ENCODE measurements at places on chromosomes 12 and 14.

GRCh38 chr14:90520326-90520725, 123.5 kb downstream of the CALM1 start:
- DNase-seq: no peak

DNA sequence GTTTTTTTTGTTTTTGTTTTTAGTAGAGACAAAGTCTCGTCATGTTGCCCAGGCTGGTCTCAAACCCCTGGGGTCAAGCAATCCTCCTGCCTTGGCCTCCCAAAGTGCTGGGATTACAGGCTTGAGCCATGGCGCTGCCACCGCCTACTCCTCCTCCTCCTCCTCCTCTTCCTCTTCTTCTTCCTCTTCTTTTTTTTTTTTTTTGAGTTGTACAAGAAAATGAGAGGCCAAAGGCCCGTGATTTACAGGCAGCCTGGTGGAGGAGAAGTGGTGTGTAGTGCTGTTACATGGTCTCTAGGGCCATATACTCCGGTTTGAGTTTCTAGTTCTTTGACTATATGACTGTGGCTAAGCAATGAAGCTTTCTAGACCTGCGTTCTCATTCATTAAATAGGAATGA, 29.6 kb upstream of the SPPL3 start:
- DNase-seq: no peak

DNA sequence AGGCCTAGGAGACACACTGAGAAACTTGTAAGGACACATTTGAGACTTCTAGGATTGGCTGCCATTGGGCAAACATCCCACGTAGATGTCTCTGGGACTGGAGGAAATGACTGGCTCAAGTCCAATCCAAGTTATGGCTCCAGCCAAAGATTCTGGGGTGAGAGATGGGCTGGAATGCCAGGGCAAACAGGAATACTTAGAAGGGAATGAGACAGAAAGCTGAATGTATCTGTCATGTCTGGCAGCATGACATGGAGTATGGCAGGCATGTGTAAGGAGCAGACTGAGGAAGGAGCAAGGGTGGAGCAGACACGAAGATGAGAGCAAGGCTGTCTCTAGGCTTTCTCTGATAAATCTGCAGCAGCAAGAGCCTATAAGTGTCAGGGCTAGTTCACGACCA, 209.2 kb downstream of the PHLDA1 start:
- DNase-seq: no peak

- no peak for DNase-seq
These were observed 186.5 kb downstream of the KCNA5 start for GRCh38 chr12:5230156-5230555.

- no peak for DNase-seq
These were observed 30.8 kb upstream of the BDKRB2 start for GRCh38 chr14:96173636-96174475.

GRCh38 chr14:96297997-96298515, 42.0 kb downstream of the BDKRB1 start:
- DNase-seq: no peak

- DNase-seq: no peak
These were observed 361.4 kb downstream of the CACNA1C start for GRCh38 chr12:2413999-2414792.

GRCh38 chr14:77970646-77971045, 170.7 kb downstream of the ADCK1 start:
- DNase-seq: no peak

DNA sequence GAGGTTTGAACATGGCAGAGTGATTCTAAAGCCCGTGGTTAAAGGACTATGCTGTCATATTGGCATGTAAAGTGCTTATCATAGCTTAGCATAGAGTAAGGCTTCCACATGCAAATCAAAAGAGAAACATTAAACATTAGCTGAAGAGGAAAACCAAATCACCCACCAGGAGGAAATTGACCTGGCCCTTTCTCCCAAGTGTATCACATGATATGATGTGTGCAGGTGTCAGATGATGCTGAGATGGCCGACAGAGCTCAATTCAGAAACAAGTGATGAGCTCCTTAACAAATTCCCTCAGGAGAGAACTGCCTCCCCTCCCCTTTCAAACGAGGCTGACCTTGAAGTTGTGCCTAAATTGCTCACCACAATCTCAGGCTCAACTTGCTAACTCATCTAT, 217.1 kb upstream of the BTG1 start:
- peak; percentile 14 for DNase-seq

DNA sequence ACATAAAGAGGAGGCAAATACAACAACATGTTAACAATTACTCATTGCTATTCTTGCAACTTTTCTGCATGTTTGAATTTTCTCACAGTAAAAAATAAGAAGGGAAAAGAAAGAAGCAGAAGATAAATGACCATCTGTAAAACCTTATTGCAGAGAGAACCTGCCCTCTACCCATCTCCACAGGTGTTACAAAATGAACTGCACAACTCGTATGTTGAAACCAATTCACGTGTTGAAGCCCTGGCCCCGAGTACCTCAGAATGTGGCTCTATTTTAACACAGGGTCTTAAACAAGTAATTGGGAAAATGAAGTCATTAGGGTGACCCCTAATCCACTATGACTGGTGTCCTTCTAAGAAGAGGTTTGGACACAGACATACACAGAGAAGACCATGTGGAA, 39.5 kb downstream of the FOXN3 start:
- no peak for DNase-seq

- no peak for DNase-seq
These were observed 118.8 kb downstream of the SCARB1 start for GRCh38 chr12:124744659-124745464.

DNA sequence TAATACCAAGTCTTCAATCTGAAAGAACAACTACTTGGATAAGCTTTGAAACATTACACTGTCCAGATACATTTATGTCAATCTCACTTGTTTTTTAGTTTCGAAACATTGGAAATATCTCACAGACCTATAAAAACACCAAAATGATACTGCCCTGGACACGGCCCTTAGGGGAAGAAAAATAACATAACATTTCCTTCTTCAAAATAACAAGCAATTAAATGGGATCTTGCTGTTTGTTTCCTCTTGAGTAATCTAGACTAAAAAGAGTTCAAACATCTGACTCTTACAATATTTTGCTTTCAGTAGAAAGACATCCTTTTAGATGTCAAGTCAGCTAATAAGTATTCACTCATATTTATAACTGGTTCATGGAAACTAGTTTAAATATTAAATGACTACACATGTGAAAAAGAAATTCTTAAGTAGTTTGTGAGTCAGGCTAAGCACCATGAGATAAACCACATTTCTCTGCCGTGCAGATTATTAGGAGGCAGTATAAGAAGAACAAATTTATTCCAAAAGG, 87.5 kb downstream of the EPS8 start:
- no peak for DNase-seq

DNA sequence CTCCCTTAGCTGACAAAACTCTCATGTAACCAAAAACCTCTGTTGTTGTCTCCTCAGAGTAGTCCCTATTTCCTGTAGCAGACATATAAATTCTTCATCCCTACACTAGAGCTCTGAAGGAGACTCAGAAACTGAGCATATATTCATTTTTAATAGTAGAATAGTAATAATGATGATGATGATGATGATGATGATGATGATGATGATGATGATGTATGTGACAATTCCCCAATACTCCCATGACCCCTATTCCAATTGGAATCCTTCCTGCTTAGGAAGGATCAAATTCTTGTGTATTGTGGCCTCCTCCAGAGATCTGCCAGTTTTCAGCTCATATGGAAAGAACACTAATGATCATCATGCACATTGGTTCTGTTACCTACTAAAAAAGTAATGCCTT, 26.7 kb downstream of the RASSF9 start:
- no peak for DNase-seq

DNA sequence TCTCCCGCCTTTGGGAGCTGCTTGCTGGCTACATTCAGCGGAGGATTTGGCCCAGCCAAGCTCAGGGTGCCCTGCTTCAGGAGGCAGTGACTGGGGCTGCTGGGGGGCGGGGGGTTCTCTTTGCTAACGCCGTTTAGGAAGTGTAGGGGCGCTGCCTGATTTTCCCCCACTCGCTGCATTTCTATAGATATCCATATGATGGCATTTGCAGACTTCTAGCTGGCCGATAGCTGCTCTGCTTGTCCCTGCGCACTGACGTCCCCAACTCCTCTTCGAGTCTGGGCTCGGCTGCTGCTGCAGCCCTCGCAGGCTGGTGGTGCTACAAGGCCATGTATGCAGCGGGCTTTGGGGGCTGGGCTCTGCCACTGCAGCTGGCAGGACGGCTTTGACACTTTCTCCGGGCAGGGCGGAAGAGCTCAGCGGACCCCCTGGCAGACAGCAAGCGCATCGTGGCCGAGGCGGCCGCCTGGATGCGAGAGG, 3.1 kb downstream of the LRFN5 start:
- DNase-seq: no peak

DNA sequence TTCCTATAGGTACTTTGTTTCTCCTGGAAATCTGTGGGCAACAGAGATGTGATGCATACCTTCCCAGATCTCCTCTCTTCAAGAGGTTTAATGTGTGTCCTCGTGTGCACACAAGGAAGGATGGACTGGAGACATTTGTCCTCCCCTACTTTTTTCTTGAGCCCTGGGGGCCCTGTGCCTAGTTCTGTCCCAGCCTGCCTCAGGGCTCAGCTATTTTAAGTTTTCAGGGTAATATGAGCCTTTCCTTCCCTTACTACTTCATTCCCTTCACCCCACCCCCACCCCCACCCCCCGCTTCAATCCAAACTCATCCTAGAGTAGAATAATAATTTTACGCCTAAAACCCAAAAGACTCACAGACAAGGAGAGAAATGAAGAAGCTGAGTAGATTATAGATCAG, 446 bp downstream of the STAC3 start:
- no peak for DNase-seq

GRCh38 chr12:42410340-42410739, 84.4 kb downstream of the PPHLN1 start:
- no peak for DNase-seq

GRCh38 chr14:93104961-93105360, 10.8 kb downstream of the ITPK1 start:
- DNase-seq: no peak

GRCh38 chr12:66925083-66925482, 246.2 kb upstream of the GRIP1 start:
- DNase-seq: no peak

- no peak for DNase-seq
These were observed 648.1 kb upstream of the NOVA1 start for GRCh38 chr14:27245947-27246346.

Data from CD4-positive, alpha-beta T cell treated with Interleukin-6 at 100 ng/mL for 8 hours (primary cell).